Osteocyte (in vitro differentiated cells): ENCODE measurements at places on chromosomes 6 and 20. TPM values are rescaled to one million over a fixed set of nuclear protein-coding genes. Genes with fewer than 3 reads are reported as not detected.

- no peak for DNase-seq
Measured at GRCh38 chr6:159169193-159169555, at the start of gene FNDC1. FNDC1 (plus strand) TSS chr6:159169400; CDS start chr6:159169597, 197 bp downstream.

Gene CFAP61
- total RNA-seq, result not detected in 2 replicates

Gene RBPJL
- not detected in 2 replicates for total RNA-seq

DNA sequence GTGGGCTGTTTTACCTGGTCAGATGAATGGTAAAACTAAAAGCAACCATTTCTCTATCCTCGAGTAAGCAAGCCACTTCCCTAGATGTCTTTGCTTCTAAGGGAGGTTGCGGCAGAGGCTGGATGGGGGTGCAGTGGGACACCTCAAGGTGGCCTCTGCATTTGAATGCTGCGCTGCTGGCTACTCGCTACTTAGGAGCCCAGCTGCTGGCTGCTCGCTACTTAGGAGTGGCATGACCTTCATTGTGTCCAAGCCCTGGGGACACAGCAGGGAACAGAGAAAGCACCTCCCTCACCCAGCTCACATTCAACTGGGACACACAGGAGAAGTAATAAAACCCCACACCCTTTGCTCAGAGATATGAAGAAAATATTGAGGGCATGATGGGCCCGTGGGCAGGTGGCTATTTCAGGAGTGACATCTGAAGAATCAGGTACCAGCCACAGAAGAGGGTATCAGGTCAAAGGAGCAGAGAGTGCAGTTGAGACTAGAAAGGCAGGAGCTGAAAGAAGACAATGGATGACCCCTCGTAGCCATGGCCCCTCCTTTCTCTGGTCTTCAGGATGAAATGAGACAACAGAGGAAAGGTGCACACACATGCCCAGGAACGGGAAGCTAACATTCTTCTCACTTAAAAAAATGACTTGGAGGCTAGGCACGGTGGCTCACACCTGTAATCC is 149.4 kb downstream of the ZMYND8 start:
- DNase-seq, result no peak
